DMS79 (cell line): ENCODE measurements at places on chromosomes 6 and 20.

- DNase-seq: no peak
Observed at GRCh38 chr6:40394381-40394780, 192.8 kb downstream of the LRFN2 start.

DNA sequence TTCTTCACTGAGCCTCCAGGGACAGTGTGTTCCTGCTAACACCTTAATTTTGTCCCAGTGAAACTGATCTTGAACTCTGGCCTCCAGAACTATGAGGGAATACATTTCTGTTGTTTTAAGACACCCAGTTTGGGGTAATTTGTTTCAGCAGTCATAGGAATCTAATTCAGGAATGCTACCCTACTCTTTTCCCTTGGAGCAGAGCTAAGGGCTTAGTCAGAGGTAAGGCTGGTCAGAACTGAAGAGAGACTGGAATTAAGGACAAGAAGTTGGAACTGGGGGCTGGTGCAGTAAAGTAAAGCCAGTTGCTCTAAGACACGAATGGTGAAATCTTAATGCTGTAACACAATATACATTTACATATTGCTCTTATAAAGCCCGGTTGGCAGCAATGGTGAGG is 809.7 kb downstream of the MAFB start:
- DNase-seq: no peak

DNA sequence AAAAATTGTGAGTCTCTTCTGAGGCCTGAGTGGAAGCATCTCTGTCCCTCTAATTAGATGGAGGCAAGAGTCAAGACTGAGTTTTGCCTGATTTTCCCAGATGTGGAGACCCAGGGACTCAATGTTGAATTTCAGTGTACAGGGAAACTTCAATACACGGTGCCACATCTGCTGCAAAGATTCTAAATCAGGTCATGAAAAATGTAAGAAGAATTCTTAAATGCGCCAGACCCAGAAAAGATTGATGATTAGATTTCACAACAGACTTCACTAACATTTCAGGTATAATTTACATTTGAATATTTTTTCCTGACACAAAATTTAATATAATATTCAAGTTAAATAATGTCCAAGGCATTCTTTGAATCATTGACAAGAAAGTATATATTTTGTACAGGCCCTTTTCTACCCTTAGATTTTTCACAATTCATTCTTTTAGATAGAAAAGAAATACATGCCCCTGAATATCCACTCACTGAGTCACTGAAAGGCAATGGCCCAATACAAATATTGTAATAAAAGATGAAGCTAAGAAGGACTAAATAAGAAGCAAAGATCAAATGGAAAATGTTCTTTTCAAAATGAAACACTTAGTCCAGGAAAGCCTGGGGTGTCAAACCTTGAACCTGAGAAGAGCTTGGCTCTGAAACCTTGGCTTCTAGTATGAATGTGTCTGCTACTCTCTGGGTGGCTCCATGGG is 18.2 kb upstream of the HDGFL1 start:
- DNase-seq: no peak

GRCh38 chr20:32751293-32751692 is 8.0 kb upstream of the COMMD7 start:
- no peak for DNase-seq

DNA sequence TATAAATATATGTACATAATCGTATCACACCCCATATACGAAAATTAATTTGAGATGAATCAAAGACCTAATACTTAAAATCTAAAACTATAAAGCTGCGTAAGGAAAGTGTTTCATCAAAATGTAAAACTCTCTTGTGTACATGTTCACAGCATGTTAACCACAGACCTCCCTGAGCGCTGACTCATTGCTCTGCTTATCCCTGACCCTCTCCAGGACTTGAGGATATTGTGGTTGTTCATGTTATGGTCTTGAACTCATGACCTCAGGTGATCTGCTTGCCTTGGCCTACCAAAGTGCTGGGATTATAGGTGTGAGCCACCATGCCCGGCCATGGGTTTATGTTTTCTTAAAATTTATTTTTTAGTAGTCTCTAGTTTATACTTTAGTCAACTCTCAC is 14.2 kb downstream of the FAM83B start:
- no peak for DNase-seq

GRCh38 chr6:16533210-16533609 is 228.1 kb downstream of the ATXN1 start:
- no peak for DNase-seq

GRCh38 chr20:62657589-62657942 is 15.3 kb downstream of the SLCO4A1 start:
- DNase-seq: no peak

- no peak for DNase-seq
Observed at GRCh38 chr20:18307301-18307700, 19.0 kb downstream of the ZNF133 start.

- DNase-seq: no peak
Observed at GRCh38 chr6:168756009-168756634, 315.1 kb downstream of the SMOC2 start.

DNA sequence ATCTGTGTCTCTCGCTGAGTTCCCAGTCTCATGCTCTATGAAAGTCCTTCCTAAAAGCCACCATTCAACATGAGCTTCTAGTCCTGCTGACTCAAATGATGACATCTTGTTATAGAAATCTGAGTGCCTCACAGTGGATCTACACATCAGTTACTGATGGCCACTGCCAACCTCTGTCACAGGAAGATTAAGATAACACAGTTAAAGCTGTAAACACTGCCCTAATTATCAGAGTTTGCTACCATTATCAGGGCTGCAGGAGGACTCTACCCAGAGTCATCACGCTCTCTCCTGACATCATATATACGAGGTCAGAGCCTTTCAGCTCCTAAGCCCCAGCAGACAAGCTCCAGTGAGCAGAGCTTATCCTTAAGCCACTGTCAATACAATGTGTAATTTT is 63.2 kb downstream of the HIVEP2 start:
- no peak for DNase-seq

GRCh38 chr6:144493035-144493910 is 208.1 kb downstream of the UTRN start:
- DNase-seq: no peak

- no peak for DNase-seq
Observed at GRCh38 chr20:23223908-23224580, 126.5 kb upstream of the NXT1 start.

DNA sequence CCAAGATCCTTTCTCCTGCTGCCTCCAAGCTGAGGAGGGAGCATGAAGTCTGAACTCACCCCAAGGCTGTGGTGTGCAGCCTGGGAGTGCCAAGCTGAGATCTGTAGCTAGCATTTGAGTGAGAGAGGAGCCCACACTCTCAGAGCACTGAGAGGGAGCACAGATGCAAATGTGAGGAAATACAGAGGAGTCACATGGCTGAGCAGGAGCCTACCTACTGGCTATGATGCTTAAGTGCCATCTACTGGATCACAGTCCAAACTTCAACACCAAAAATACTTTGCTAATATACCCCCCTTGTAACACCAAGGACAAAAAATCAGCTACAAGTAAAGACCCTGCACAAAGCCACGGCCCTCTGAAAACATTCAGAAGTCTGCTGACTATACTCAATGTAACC is 94.4 kb upstream of the IMPG1 start:
- no peak for DNase-seq

DNA sequence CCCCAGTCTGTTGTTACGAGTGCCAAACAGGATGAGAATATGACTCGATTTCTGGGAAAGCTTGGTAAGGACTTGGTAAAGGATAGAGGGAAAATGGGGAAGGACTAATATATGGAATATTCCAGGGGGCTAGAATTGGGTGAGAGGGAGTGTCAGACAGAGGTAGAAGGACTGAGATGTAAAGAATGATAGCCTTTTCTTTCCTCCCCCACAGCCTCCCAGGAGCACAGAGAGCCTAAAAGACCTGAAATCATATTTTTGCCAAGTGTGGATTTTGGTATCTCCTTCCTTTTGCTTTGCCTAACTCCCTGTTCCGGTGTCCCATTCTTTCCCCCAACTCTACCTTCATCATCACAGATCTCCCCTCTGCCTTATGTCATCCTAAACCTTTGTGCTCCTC is 3.1 kb downstream of the MSH5 start:
- DNase-seq: no peak

- DNase-seq: no peak
Observed at GRCh38 chr6:80676386-80676785, 569.9 kb downstream of the BCKDHB start.

- no peak for DNase-seq
Observed at GRCh38 chr6:51049983-51050877, 231.6 kb downstream of the TFAP2B start.
